ENCODE measurements at places on chromosomes 2 and 18. TPM values are rescaled to one million over a fixed set of nuclear protein-coding genes. Genes with fewer than 3 reads are reported as not detected.

Gene NOL4
- total RNA-seq, result not detected

Gene KLHL29
- 1.3 TPM for total RNA-seq

Gene GALR1
- total RNA-seq, result not detected

Gene GALNT3
- 14.4 TPM for total RNA-seq

Gene BZW1
- 174 TPM for total RNA-seq

Gene SLC38A11
- 2.6 TPM for total RNA-seq

Gene PLGLB1
- total RNA-seq, result 8.3 TPM

Gene MYCN
- not detected for total RNA-seq

Gene SPOPL
- total RNA-seq, result 36.9 TPM

Gene CRACDL
- not detected for total RNA-seq

DNA sequence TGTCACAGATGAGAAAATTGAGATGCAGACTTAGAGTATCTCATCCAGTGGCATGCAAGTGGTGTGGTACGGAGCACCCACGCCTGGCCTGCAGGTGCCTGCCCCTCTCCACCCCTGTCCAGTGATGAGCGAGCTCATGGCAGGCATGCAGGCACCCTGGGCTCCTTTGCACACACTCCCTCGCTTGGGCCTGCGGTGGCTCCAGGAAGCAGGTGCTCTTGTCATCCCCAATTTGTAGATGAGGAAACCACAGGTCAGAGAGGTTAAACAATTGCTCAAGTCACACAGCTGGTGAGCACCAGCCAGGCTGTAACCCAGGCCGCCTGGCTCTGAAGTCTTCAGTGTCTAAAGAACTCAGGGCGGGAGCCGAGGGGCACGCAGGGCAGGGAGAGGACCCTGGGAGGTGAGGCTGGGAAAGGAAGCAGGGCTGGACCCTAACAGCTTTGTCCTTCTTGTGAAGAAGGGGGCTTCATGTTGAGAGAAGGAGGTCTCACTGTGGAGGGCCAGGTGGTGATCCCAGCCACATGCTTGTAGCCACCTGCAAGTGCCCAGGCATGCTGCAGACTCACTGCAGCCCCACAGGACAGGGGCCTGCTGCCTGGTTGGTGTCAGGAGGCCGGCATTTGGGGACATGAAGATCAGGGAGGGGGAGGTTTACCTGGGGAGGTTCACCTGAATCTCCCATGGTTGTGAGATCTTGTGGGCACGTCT, 166.2 kb downstream of the SH3RF3 start:
- DNase-seq, result no peak

DNA sequence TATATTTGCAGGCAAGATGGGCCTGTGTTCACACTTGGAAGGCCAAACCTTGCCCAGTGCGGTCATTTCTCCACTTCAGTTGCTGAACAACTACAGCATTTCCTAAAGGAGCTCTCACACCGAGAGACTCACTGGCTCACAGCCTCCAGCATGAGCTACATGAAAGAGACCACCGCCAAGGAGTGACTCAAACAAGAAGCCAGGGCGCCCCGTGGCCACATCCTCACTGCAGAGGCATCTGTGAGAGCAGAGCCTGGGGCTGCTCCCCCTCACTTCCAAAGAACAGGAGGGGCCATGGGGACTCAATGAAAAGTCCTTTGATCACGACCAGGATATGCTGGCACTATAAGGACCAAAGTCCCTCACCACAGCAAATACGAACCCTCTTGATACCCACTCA, 50.0 kb downstream of the TMEM163 start:
- no peak for DNase-seq

GRCh38 chr2:240947607-240948006, 41.5 kb downstream of the CROCC2 start:
- no peak for DNase-seq

- no peak for DNase-seq
These were observed 58.7 kb upstream of the RFX8 start for GRCh38 chr2:101533561-101534148.

DNA sequence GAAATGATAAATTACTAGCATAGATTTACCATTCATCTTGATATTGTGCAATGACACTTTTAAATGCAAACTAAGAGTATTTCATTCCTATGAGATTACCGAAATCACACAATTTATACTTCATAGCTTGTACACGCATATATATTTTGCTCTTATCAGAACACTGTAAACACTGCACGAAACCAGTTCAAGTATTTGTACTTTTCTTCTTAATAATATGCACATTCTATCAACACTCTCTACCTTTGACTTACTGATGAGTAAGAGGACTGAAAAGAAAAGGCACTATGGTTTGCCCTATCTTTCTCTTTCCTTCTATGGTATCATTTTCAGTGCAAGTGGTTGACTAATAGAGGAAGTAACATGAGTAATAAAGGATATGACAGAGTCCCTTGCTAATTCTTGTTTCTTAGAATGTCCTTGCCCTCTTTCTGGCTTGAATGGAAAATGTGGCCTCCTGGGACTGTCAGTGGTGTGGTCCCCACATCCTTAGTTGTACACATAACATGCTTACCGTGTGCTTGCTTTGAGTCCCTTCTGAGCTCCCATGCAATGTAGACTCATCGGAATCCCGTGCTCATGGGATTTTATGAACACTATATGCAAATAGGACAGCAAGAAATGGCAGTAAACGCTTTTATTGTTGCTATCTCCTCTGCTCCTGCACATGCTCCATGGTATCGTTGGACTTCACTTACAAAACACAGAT, 363.5 kb upstream of the TNP1 start:
- DNase-seq, result no peak

- DNase-seq, result no peak
These were observed 50.0 kb upstream of the TTC39C start for GRCh38 chr18:23964282-23965238.

- DNase-seq, result no peak
These were observed 6.5 kb downstream of the MOGAT1 start for GRCh38 chr2:222677981-222678380.

- DNase-seq, result no peak
These were observed 1.9 kb downstream of the GORASP2 start for GRCh38 chr2:170930991-170931266.

- DNase-seq, result no peak
These were observed 291.9 kb upstream of the TRIB2 start for GRCh38 chr2:12424809-12425208.

DNA sequence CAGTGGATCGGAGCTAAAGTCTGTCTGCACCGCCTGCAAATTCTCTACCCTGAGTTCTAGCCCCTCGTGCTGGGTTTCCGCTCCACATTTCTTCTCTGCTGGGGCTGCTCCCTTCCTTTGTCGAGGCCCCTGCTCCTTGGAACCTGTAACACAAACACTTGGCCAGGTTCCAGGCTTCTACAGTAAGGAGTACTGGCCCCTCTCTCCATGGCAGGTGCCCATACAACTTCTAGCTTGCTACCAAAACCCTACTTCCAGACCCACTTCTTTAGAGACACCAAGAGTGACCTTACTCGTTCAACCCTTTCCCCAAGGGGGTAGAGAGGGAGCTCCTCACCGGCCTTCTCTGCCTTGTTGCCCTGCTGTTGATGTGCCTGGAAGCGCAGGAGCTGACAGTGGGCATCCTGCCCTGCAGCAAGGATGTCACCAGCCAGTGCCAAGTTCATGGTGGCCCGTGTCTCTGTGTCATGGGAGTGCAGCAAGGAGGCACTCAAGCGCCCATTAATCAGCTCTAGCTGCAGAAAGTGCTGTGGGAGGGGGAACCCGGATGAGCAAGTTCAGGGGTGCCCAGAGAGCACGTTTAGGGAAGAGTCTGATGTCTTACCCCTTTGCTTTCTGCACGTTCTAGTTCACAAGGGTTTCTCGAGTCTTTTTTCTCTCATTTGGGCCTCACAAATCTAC, 1.1 kb downstream of the PREB start:
- DNase-seq, result no peak

- DNase-seq, result no peak
These were observed 6.5 kb upstream of the IMPA2 start for GRCh38 chr18:11974741-11975325.

- DNase-seq, result peak; percentile 70
These were observed 14.6 kb upstream of the NFATC1 start for GRCh38 chr18:79380816-79381806.

- no peak for DNase-seq
These were observed 22.7 kb upstream of the NCL start for GRCh38 chr2:231486851-231487596.

- no peak for DNase-seq
These were observed 12.8 kb upstream of the WIPF1 start for GRCh38 chr2:174610243-174610995.

- DNase-seq, result no peak
These were observed 3.4 kb upstream of the ADD2 start for GRCh38 chr2:70771446-70771845.

DNA sequence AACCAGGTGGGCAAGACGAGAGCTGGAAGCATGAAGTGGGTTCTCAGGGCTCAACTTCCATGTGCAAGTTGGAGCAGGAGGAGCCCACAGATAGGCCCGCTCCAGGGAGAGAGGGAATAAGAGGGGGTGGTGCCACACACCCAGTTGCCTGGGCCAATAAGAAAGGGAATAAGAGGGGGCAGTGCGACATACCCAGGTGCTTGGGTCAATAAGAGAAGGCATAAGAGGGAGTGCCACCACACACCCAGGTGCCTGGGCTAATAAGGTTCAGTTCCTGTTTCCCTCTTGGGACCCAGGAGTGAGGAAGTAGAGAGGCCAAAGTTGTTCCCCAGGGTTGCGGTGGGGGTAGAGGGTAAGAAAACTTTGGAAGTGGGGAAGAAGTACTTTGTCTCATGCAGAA, 127.5 kb downstream of the LAMA3 start:
- no peak for DNase-seq

DNA sequence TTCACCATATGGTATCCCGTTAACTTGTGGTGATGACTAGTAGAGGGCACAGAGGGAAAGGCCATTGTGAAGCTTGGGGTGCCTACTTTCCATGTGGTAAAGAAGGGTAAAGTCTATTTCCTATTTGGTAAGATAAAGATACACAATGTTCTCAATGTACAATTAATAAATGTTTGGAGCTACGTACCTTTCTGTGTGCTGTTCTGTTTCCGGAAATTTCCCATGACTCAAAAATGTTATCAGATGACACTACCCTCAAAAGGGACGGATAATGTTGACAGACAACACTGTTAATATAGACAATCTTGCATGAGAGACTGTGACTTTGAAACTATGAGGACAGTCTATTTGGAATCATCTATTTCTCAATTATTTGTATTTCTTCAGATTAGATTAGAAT, 4.2 kb upstream of the SULT1C3 start:
- DNase-seq, result no peak

DNA sequence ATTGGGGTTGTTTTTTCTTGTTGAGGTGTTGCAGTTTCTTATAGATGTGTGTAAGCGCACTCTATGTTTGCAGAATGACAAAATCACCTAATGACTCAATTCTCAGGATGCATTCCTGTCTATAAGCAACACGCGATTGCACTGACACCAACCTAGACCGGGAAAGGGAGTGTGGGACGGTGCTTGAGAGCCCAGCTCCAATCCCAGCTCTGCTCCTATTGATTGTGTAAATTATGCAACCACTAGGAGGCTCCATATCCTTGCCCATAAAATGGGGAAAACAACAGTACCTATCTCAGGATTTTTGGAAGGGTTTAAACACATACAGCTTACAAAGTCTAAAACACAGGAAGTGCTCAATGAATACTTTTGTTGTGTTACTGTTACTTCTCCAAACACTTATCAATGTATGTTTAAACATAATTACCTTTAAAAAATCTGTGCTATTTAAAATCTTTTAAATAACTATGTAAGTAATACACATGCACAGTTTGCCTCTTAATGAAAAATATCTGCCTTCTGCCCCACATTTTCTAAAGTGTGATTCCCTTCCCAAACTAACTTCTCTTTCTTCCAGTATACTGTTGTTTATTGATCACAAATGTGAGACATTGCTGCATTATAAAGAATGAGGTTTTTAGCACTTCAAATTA, 132.5 kb downstream of the SPHKAP start:
- DNase-seq, result no peak

Data from activated B cell treated with CpG ODN at 0.5 μM for 24 hours (primary cell).